Fibroblast of lung (primary cell): ENCODE measurements at places on chromosomes 6 and 20.

GRCh38 chr6:112321941-112322424 lies 25.1 kb upstream of the RFPL4B start:
- DNase-seq = peak; percentile 48

DNA sequence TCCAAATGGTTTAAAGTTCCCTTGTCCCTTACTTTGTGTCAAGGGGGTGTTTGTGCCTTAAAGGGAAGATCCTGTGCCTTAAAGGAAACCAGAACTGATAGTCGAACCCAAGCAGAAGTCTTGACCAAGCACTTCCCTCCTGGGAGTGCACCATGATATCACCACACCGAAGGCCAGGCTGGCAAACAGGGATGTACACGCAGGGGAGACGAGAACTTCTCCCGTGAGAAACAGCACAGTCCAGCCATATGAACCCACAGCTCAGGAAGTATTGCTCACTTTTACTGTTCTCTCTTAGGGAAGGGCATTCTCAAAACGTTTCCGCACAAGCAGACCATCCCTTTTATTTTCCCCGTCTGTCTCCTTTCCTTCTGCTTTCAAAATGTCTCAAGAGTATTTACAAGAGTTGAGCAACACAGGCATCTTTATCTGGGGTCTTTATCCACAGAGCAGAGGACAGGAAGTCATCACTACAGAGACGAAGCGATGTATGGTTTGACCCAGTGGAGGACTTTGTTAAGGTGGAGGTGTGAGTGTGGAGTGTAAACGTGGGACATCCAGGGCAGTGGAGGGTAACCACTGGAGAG lies 12.8 kb upstream of the SERPINB1 start:
- DNase-seq = no peak

DNA sequence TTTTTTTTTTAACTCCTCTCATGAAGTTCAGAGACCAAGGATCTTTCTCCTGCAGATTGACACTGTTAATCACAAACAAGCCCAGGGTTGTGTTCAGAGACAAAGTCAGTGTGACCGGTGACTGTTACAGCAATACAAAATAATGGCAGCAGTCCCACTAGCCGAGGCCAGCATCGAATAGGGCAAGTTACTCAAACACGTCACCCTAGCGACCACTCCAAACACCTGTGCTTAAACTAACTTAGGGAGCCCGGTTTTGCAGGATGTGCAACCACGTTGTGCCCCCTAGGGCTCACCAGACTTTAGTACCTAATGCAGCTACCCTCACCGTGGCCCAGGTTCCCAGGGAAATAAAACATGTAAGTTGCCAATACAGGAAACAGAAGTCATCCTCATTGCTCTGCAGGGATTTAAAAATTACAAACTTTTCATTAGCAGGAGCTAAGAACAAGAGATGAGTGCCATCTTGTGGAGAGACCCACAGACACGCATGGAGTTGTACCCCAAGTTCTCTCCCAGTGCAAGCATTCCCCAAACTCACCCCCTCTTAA lies 38.1 kb downstream of the FAM50B start:
- DNase-seq = peak; percentile 36

DNA sequence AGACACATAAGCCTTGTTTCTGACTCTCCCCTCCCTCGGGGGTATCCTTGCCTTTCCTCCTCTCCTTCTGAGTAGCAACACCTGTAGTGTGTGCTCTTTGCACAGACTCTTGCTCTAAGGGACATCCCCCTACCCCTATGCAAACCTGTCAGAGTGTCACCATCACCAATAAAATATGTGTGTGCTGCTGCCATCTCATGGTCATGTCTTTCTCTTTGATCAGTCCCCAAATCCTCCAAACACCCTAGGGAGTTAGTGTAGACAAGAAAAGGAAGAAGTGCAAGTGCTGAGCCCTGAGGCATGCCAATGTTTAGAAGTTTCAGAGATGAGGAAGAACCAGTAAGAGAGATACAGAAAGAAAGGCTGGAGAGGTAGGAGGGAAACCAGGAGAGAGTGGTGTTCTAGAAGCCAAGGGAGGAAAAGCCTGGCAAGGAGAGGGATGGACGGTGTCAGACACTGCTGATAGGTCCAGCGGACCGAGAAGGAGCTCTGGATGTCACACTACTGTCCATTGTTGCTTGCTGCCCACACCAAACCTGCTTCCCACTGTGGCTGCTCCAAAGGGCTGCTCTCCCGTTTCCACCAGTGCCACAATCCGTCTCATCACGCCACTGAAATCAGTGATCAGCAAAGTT lies 16.4 kb downstream of the TRMT6 start:
- DNase-seq = peak; percentile 12

GRCh38 chr6:122079916-122080315 lies 319.5 kb upstream of the HSF2 start:
- DNase-seq = no peak

DNA sequence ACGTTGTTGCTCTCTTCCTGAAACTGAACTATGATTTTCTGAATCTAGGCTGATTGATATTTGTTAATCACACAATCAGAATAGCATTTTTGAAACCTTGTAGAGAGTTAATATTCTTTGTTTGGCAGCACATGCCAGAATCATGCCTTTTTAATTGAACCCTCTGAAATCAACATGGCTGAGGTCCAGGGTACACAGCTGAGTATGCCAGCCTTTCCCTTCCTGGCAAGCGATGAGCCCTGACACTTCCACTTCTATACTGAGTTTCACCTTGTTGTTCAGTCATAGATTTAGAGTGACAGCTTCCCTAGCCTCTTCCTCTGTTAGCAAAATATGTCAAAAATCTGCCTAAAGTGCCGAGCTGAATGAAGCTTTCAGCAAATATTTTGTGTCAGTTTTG lies 6.8 kb downstream of the HDDC2 start:
- DNase-seq = no peak
